ENCODE measurements at places on chromosomes 16 and 17. TPM values are rescaled to one million over a fixed set of nuclear protein-coding genes. Genes with fewer than 3 reads are reported as not detected.

Gene MYOCD
- total RNA-seq = under 0.01 TPM

Gene ZG16
- not detected for total RNA-seq

Gene CD300LB
- not detected for total RNA-seq

Gene PNMT
- not detected for total RNA-seq

Gene KCNJ2
- 1.3 TPM for total RNA-seq

Gene SAMD14
- total RNA-seq = 0.21 TPM

Gene GPR179
- total RNA-seq = 0.24 TPM

Gene GRB7
- 19.0 TPM for total RNA-seq

Gene ICAM2
- 0.43 TPM for total RNA-seq

Gene GAS2L2
- total RNA-seq = 0.24 TPM

Gene TBX21
- not detected for total RNA-seq

Gene CBFB
- total RNA-seq = 95.7 TPM

Gene MMP28
- total RNA-seq = 37.8 TPM

Gene PRSS53
- total RNA-seq = 0.96 TPM

Gene UTS2R
- not detected for total RNA-seq

Gene MSLN
- total RNA-seq = 9.0 TPM

Gene EPOP
- 6.0 TPM for total RNA-seq

Gene ARHGDIA
- total RNA-seq = 124 TPM

Gene CD300LF
- total RNA-seq = not detected

Gene STUB1
- 166 TPM for total RNA-seq

Gene HOXB13
- total RNA-seq = 0.24 TPM

Gene CLEC18A
- 1.2 TPM for total RNA-seq

Gene GDPD1
- total RNA-seq = 1.9 TPM

Gene RNF227
- 20.5 TPM for total RNA-seq

Gene LRRC75A
- under 0.01 TPM for total RNA-seq

Gene HBA1
- total RNA-seq = not detected

Gene ZNF469
- under 0.01 TPM for total RNA-seq

Gene KRTAP9-2
- not detected for total RNA-seq

Gene STAT5A
- total RNA-seq = 1.3 TPM

Gene GAS7
- 0.48 TPM for total RNA-seq

Gene HES7
- 1.5 TPM for total RNA-seq

Gene CACNG3
- not detected for total RNA-seq

Gene HOXB9
- total RNA-seq = not detected

Gene SPN
- total RNA-seq = not detected

Gene GRIN2A
- total RNA-seq = not detected

Gene KLHL10
- total RNA-seq = not detected

Gene MMP15
- 23.7 TPM for total RNA-seq

Gene ENKD1
- total RNA-seq = 18.3 TPM

Gene HS3ST3B1
- total RNA-seq = 2.2 TPM

Gene ZNF319
- total RNA-seq = 1.3 TPM

Gene MYCBPAP
- 0.96 TPM for total RNA-seq

Gene DOC2A
- total RNA-seq = 0.72 TPM

Gene TAT
- total RNA-seq = not detected

Gene KRT31
- not detected for total RNA-seq

Gene CCL17
- total RNA-seq = not detected

Gene CRYBA1
- not detected for total RNA-seq

Gene RASL10B
- 0.72 TPM for total RNA-seq

Gene PIMREG
- total RNA-seq = not detected

Gene HOXB1
- total RNA-seq = not detected

Gene KRTAP3-1
- not detected for total RNA-seq

Gene WNK4
- total RNA-seq = 0.96 TPM

Gene SYCE1L
- 2.2 TPM for total RNA-seq

Gene TBC1D3
- total RNA-seq = not detected

Gene KIF2B
- not detected for total RNA-seq

Gene PDPK1
- total RNA-seq = 24.1 TPM

Gene DNAH9
- total RNA-seq = not detected

Gene CCL15
- not detected for total RNA-seq

Gene SLC52A1
- total RNA-seq = 1.7 TPM

Gene TBC1D3D
- not detected for total RNA-seq

Measured in tracheal epithelial cell (primary cell).